ENCODE measurements at places on chromosomes 1 and 21. TPM values are rescaled to one million over a fixed set of nuclear protein-coding genes. Genes with fewer than 3 reads are reported as not detected.

Gene ZBTB18
- total RNA-seq: 30.3 TPM

Gene LCA5L
- 1.2 TPM for total RNA-seq

Gene SLC22A15
- total RNA-seq: 2.3 TPM

Gene MCOLN3
- not detected for total RNA-seq

Gene FAM3B
- 0.23 TPM for total RNA-seq

Gene UCK2
- 66.7 TPM for total RNA-seq

Gene ODR4
- 18.3 TPM for total RNA-seq

Gene IFFO2
- total RNA-seq: 9.8 TPM

Gene KIAA1614
- total RNA-seq: 3.2 TPM

Gene C1orf105
- not detected for total RNA-seq

Gene CCDC30
- 6.9 TPM for total RNA-seq

Gene OSCP1
- total RNA-seq: 10.5 TPM

Gene PCNX2
- 15.6 TPM for total RNA-seq

Gene AIM2
- total RNA-seq: 3.9 TPM

Gene CALML6
- 0.57 TPM for total RNA-seq

Gene MYBPH
- total RNA-seq: not detected

Gene RO60
- 119 TPM for total RNA-seq

Gene NAXE
- total RNA-seq: 76.5 TPM

Gene SNX27
- 48.3 TPM for total RNA-seq

Gene PCSK9
- 23.7 TPM for total RNA-seq

Gene GBP6
- total RNA-seq: not detected

Gene UCHL5
- total RNA-seq: 38.7 TPM

Gene GAS5
- total RNA-seq: 498 TPM

Gene DMRTA2
- total RNA-seq: 0.18 TPM

Gene CIART
- 3.7 TPM for total RNA-seq

Gene KDF1
- not detected for total RNA-seq

Gene HSD11B1
- total RNA-seq: not detected

Gene CSF3R
- total RNA-seq: not detected

Gene RIIAD1
- not detected for total RNA-seq

Gene GPR89A
- total RNA-seq: 29.0 TPM

Gene FAM110D
- total RNA-seq: 1.2 TPM

Gene AK5
- total RNA-seq: 1.1 TPM

Gene CD52
- total RNA-seq: not detected

Gene RGS2
- 12.3 TPM for total RNA-seq

Gene LRRN2
- 5.0 TPM for total RNA-seq

Gene CPT2
- total RNA-seq: 24.7 TPM

Gene PLA2G5
- not detected for total RNA-seq

Gene DIO1
- not detected for total RNA-seq

Gene KCNQ4
- 0.89 TPM for total RNA-seq

Gene NTRK1
- total RNA-seq: 0.21 TPM

Gene TP73
- total RNA-seq: 1.5 TPM

Gene ST6GALNAC3
- total RNA-seq: 19.4 TPM

Gene SPRR2E
- not detected for total RNA-seq

Gene PTBP2
- 75.5 TPM for total RNA-seq

Gene FCGR1A
- not detected for total RNA-seq

Gene GBP4
- not detected for total RNA-seq

Gene WDTC1
- total RNA-seq: 26.5 TPM

Gene RER1
- total RNA-seq: 108 TPM

Gene KCNN3
- total RNA-seq: 0.84 TPM

Gene MFN2
- total RNA-seq: 80.1 TPM

Gene OTUD3
- total RNA-seq: 23.3 TPM

Gene FAM167B
- 1.5 TPM for total RNA-seq

Gene CRYBG2
- 6.3 TPM for total RNA-seq

Gene CYYR1
- 18.2 TPM for total RNA-seq

Gene KCNE2
- 0.39 TPM for total RNA-seq
